ENCODE measurements at places on chromosomes 13 and 19. TPM values are rescaled to one million over a fixed set of nuclear protein-coding genes. Genes with fewer than 3 reads are reported as not detected.

DNA sequence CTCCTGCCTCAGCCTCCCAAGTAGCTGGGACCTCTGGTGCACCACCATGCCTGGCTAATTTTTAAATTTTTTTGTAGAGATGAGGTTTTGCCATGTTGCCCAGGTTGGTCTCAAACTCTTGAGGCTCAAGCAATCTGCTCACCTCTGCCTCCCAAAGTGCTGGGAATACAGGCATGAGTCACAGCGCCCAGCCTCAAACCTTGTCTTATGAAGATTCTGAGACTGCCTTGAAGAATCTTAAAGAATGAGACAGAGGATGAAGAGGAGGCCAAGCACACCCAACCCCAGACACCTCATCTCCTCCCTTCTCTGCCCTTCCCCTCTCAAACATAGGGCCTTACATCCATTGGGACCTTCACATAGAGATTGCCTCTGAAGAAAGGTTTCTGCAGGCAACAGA, 179.7 kb downstream of the ABCC4 start:
- no peak for DNase-seq

- DNase-seq, result no peak
Measured at GRCh38 chr13:74210693-74211393, 76.6 kb upstream of the KLF12 start.

Gene B3GNT8
- total RNA-seq, result 69.4 TPM

DNA sequence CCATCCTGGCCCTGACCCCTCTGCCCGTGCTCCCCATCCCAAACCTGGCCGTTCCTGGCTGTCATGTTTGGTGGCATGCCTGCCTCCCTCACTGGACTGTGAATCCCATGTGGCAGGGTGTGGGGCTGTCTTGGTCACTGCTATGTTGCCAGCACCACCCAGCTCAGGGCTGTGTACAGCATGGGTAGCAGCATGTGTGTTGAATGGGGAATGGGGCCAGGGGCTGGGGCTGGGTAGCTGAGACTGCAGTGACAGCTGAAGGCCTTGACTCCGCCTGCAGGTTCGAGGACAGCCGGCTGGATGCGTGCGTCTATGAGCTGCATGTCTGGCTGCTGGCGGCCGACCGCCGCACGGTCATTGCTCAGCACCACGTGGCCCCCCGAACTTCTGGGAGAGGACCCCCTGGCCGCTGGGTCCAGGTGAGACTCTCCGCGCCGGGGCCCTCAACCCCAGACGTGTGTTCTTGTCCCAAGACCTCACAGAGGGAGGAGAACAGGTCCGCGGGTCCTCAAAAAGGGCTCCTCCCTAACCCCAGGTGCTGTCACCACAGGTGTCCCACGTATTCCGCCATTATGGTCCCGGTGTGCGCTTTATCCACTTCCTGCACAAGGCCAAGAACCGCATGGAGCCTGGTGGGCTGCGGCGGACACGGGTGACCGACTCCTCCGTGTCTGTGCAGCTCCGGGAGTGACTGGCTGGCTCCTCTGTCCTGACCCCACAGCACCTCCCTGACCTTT, 3.5 kb downstream of the NCCRP1 start:
- no peak for DNase-seq

Gene OLFM2
- 5.7 TPM for total RNA-seq

DNA sequence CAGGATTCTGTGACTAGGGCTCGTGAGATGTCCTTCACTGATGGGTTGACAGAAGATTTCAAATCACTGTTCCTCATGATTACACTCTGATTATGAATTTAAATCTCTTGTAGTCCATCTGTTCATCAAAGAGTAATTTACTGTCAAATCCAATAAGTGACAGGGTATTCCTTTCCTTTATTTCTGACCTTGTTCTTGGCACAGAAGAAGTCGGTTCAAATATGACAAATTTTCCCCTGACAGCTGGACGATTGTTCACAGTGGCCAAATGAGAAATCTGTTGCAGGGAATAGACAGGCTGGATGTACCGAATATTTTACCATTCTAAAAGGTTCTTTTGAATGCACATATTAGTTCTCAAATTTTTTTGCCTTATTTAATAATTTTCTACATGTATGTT, 767.3 kb upstream of the GPC6 start:
- DNase-seq, result no peak

Gene SLAIN1
- 10.3 TPM for total RNA-seq

DNA sequence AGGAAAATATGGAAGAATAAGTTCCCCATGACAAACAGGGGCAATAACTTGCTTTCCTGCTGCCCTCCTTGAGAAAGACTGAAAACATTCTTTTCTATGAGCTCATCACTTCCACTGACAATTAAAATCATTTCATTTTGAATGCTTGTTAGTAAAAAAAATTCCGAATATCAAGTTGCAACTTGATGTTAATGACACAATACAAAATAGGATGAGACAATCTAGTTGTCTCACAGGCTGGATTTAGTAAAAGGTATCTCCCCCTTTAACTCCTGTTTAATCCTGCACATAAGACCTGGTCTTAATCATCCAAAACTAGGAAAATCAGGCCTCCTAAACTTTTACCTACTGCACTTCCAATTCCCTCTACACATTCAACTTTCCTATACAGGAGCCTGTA, 24.7 kb downstream of the IRS2 start:
- DNase-seq, result no peak

GRCh38 chr19:5339950-5340636, 519 bp downstream of the PTPRS start:
- DNase-seq, result no peak

- no peak for DNase-seq
Measured at GRCh38 chr13:89738072-89738471, 1609.4 kb upstream of the MIR17HG start.

Gene RAB20
- 24.4 TPM for total RNA-seq

DNA sequence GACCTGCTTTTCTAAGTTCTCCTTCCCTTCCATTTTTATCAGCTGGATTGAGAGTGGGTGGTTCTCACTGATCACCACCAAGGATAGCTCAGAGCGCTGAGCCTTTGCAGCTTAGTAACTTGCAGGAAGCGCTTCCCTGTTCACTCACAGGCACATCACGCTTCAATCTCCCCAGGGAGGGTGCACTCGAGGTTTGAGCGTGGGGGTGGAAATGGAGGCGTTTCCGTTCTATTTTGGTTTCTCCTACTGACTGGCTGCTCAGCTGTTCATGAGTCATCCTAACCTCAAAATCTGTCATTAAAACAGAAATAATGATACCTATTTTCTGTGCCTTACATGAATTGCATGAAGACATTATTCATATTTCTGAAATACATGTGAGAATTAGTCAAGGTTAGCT, 292.1 kb downstream of the SPRY2 start:
- peak; percentile 57 for DNase-seq

DNA sequence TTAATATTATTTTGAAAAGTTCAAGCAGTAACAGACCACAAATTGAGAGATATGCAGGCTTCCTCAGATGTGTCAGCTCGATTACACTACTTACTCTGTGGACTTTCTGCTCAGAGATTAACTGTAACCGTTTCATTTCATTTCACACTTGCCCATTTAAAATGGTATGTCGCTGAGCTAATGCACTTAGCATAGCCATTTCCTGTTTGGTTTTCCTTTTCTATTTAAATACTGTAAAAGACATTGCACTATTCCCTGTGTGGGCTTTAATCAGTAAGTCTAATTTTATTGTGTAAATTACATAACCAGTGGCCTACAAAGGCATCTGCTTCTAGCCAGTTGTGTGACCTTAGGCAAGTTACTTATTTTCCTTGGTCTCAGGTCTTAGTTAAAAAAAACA, 237.6 kb downstream of the LACC1 start:
- no peak for DNase-seq
